ENCODE measurements at places on chromosomes 2 and 18.

GRCh38 chr2:237650455-237650850 lies 23.1 kb downstream of the LRRFIP1 start:
- DNase-seq: no peak

- DNase-seq: no peak
Observed at GRCh38 chr2:16330571-16330970, 335.1 kb downstream of the CYRIA start.

GRCh38 chr2:161379740-161380139 lies 36.4 kb upstream of the TBR1 start:
- no peak for DNase-seq

- no peak for DNase-seq
Observed at GRCh38 chr2:143254110-143254509, 124.9 kb downstream of the ARHGAP15 start.

DNA sequence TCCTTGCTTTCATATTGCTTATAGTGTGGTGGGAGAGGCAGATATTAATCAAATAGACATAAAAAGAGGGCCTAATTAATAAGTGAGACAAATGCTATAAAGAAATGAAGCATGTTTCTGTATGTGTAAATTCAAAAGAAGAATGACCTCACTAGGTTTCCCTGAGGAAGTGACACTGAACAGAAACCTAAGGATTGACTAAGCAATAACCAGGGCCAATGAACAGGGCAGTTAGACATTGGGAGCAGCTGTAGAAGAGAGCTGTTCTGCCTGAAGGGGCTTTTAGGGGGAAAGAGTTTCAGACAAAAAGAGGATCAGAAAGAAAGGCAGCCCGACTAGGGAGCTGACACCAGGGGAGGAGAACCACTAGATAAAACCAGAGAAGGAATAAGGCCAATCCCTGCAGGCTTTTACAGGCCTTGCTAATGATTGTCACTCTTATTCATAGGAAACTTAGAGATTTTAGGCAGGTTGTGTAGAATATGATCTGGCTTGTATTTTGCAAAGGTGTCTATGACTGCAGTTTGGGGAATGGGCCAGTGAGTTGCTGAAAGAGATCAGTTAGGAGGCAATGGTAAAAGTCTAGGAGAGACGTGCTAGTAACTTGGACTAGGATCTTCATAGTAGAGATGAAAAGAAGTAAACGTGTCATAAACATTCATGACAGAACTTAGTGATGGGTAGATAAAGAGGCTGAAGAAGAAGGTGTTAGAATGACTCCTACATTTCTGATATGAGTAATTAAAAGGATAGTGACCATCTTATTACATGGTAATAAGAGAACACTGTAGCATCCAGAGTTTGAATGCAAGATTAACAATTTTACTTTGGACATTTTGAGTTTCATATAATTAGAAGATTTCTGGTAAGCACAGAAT lies 26.8 kb upstream of the NABP1 start:
- DNase-seq: no peak

DNA sequence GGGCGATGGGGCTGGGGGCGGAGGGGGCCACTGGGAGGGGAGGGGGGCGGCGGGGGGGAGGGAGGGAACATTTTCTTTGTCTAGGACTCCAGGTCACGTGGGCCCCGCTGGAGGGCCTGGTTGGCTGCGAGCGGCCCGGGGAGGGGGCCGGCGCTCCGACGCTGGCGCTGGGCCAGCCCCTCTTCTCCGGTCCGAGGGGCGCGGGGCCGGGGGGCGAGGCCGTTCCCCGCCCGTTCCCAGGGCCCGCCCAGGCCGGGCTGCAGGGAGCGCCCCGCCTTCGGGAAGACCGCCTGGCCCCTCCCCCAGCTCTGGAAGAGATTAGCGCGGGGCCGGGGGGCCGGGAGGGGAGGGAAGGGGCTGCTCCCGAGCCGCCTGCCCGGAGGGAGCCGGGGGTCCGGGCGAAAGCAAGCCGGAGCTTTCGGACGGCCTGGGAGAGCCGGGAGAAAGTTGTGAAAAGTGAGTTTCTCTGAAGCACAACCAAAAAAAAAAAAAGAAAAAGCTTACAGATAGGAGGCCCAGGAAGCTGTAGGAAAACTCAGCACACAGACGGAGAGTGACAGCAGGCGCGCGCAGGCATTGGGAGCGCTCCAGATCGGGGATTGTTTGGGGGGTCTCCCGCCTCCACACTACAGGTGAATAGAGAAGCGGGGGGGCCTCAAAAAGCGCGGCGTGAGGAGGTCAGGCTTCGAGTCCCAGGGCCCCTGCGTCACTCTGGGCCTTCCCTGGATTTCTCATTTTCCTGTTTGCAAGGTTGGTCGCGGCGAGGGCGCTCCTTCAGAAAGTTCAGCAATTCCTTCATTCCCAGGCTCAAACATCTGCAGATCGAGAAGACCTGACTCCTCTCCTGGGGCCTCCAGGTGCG lies 84.1 kb upstream of the POMC start:
- no peak for DNase-seq

DNA sequence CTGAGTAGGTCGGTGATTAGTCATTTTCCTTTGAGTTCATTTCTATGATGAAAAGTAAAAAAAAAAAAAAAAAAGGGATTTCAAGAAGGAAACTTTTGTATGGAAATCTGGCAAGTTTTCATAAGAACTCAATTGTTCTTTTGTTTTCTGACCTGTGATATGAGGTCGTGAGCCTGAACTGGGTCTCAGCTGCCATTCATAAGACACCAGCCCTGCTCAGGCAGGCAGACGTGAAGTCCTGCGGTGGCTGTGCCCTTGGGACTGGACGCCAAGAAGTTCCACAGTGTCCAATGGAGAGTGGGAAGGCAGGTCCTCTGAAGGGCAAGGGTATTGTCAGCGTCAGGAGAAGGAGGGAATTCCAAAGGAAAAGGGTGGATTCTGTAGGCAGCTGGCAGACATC lies 183.9 kb downstream of the NCK2 start:
- no peak for DNase-seq

DNA sequence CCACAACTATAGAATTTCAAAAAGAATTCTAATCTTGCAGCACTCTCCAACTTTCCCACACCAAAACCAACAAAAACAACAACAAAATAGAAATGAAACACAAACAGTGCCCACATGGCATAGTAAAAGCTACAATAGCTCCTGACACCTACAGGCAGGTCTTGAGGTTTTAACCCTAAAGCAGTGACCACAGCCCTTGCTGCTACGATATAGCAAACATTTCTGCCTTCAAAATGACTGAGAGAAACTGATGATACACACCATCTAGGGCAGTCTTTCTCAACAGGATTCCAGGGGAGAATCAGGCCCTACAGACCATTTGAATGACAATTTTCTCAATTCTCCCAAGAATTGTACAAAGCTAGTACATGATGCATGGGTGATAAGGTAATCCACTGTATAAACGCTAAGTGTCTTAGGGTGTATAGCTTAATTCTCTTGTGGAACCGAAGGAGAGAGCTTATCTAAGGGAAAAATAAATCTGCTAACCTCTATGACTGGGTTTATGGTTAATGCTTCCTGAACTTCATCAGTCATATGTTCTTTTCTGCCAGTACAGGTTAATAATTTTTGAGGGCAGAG lies 46.5 kb downstream of the TRAK2 start:
- DNase-seq: no peak

DNA sequence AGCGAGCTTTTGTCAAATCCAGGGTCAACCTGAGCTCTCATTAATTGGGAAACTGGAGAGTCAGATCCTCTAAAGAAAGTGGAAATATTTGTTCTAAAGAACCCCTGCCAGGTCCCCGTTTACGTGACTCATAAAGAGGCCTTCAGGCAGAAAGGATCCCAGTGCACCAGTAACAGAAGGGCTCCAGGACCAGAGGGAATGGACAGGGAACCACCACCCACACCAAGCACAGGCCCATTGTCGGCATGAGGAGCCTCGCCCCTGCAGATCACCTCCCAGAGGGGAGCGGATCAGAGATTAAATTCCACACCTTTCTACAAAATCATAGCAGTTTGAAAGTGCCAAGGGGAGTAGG lies 16.4 kb upstream of the C1QL2 start:
- DNase-seq: no peak

Measured in stimulated activated CD4-positive, alpha-beta T cell treated with anti-CD3 and anti-CD28 coated beads, Interleukin-1b, Interleukin-23, amount 100 ng/mL, for 24 hours (primary cell).